ENCODE measurements at places on chromosomes 5 and 9.

DNA sequence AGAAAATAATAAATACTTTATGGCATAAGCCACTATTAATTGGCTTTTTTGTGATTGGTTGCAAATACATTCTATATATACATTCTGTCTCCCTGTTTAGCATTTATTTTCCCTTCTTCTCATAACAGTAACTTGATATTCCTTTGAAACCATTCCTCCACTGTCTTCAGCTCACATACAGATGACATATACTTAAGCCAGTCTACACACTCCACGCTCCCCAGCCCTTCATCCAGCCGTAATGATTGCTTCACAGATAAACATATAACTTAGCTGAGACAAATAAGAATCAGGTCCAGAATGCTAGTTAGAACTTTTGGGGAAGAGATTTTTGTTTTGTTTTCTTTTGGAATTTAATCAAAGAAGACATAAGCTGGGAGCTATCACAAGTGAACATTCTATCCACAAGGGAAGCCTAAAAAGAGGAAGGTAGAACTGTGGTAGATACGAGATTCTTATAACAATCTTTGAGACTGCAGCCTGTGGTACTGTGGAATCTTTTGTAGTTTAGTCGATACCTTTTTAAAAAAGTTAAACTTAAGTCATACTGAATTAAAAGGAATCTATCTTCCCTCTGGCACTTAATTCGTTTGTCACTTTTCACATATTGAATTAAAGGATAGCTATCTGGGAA, 365.1 kb upstream of the PRR16 start:
- no peak for DNase-seq

- DNase-seq = no peak
These were observed 1.4 kb upstream of the GABRB2 start for GRCh38 chr5:161547738-161548486.

- no peak for DNase-seq
These were observed 199.2 kb downstream of the FAM170A start for GRCh38 chr5:119828541-119828940.

DNA sequence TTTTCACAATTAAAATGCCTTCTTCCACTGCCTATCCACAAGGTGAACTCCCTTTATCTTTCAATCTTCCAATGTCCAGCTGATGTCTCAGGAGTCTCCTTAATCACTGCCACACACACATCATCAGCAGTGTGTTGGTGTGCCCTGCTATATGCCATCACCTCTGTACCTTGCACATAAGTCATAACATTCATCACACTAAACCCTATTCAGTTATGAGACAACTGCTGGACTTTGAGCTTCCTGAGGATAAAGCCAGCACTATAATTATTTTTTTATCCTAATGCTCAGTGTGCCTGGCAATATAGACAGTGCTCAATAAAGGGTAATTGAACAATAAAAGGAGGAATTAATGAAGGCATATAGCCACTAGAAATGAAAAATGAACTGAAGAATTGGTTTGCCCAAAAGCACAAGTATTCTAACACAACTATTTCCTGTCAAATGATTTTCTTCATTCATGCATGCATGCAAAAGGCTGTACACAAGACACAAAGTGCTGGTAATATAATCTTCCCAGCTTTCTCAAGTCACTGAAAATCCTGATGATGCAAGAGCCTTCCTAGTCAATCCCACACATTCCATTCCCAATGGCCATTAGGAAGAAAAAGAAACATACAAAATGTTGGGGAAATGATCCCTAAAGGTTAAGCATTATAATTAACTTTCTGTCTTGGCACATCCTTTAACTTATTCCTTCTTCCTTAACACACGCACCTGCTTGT, 32.4 kb downstream of the LPAR1 start:
- no peak for DNase-seq

- no peak for DNase-seq
These were observed 275.2 kb upstream of the IRX1 start for GRCh38 chr5:3320317-3320875.

- no peak for DNase-seq
These were observed 669.6 kb upstream of the ZNF608 start for GRCh38 chr5:125416055-125416454.

- no peak for DNase-seq
These were observed 37.4 kb downstream of the F2RL2 start for GRCh38 chr5:76585783-76586217.

GRCh38 chr9:95268681-95269080, 48.8 kb downstream of the FANCC start:
- no peak for DNase-seq

GRCh38 chr5:143752165-143752850, 59.7 kb upstream of the HMHB1 start:
- DNase-seq = no peak

DNA sequence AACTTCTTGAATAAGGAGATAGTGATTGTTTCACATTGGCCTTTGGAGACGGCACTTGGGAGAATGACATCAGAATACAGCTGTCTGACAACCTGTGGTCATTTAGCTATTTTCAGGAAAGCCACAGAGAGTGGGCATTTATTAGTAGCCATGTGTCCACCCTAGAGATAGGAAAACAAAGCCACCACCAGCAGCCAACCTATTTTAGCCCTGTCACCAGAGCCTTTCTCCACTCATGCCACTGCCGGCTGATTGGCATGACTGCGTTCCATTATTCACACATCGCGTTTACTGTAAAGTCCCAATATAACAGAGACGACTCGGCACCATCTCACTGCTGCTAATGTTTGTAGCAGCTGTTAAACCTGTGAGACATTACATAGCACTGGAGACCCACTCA, 330.1 kb downstream of the NDUFS4 start:
- DNase-seq = no peak

DNA sequence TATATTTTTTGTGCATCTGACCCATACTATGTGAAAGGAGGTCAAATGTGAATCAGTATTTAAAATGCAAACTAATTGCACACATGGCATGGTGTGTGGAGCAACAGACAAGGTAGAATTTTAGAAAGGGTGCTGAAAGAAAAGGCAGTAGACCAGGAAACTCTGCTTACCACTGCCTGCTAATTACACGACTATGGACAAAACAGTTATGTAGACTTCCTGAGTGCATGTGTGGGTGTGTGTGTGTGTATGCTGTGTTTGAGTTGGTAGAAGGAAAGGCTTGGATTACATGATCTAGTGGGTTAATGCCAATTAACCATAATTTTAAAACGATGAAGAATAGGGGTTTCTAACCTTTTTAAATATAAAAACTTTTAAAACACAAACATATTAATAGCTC, 349.9 kb downstream of the SH3GL2 start:
- DNase-seq = no peak

DNA sequence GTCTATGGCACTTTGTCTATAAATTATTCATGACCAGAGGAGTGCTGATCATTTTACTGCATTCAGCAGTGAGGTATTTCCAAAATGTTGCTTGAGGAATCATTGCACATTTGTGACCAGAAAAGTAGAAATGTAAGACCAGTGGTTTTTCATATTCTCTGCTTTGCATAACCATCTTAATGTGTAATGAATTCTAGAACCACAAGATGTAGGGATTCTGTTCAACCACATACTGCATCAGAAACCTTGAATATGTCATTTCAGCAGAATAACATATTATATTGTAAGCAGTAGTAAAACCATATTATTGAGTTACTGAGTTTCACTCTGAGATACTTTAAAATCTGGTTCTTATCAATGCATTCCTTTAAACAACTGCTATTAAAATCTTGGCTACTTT, 1243.4 kb downstream of the MAT2B start:
- no peak for DNase-seq

- DNase-seq = no peak
These were observed 496.8 kb downstream of the MAT2B start for GRCh38 chr5:164002214-164002613.

DNA sequence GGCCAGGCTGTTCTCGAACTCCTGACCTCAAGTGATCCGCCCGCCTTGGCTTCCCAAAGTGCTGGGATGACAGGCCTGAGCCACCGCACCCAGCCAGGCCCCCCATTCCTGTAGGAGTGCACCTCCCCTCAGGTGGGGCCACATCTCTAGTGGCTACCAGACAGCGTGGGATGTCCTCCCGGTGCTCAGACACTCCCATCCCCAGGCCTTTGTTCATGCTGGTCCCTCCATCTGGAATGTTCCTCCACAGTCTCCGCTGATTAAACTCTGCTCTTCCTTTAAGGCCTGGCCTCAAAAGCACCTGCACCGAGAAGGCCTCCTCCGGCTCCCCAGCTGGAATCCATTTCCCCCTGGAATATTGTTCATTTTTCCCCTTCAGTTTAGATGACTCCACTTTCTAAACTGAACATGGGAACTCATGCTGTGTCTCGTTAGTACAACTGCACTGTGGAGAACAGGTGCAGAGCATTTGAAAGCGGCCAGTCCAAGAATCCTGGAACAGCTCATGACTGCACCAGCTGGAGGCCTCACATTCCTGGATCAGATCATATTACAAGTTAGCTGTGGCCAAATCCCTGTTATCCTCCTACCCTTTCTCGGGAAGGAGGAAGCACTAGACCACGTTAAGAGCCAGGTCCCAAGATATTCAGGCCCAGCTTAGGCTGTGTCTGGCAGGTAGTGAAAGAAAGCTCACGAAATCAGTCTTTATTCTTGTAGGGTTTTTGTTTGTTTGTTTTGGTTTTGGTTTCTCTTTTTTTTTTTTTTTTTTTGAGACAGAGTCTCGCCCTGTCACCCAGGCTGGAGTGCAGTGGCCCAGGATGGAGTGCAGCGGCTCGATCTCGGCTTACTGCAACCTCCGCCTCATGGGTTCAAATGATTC, 10.8 kb upstream of the PRRC2B start:
- DNase-seq = no peak

DNA sequence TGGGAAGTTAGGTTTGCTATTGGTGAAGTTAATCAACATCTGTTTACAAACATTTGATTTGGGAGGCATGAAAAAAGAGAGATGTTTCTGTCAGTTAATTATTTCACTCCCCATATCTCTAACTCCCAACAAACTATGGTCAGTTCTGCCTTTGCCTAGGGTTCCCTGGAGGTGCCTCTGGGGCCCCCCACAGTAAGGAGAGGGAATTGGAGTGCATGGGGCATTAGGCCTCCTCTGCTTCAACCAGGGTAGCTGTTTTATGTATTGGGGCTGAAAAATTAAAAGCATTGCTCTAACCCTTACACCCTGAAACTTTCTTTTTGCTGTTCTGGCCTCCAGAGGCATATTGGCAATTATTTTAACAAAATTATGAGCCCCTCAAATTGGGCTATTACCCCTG, 32.3 kb downstream of the RUSC2 start:
- DNase-seq = no peak

DNA sequence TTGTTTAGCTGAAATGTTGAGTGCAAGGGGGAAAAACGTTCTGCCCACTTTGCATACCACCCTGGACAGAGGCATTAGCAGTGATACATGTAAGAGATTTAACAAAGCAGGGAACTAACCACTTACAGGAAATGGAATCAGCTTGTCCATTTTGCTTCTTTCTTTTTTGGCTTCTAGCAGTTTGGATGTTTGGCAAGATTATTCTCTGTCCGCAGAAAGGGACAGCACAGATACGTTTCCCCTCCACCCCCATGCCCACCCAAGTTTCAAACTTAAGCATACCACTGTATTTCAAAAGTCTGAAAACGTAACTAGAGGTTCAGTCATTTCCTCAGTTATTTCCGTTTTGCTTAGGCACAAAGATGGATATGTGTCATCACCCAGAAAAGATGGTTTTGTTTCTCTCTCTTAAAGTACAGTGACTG, 118.4 kb downstream of the GDNF start:
- no peak for DNase-seq

DNA sequence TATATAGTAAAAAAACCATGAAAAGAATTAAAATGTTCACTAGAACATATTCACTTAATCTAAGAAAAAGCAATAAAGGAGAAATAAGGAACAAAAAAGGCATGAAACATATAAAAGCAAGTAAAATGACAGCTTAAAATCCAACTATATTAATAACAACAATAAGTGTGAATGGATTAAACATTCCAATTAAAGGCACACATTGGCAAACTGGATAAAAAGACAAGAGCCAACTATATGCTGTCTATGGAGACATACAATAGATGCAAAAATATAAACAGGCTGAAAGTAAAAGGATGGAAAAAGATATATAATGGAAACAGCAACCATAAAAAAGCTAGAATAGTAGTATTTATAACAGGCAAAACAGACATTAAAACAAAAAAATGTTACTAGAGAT, 70.1 kb downstream of the AP3B1 start:
- DNase-seq = no peak

- DNase-seq = no peak
These were observed 44.7 kb downstream of the GGTA1 start for GRCh38 chr9:121454972-121455371.

Data from central memory CD4-positive, alpha-beta T cell (primary cell).